ENCODE measurements at places on chromosomes 4 and X. TPM values are rescaled to one million over a fixed set of nuclear protein-coding genes. Genes with fewer than 3 reads are reported as not detected.

SORCS2 gene
- 5.6 TPM for total RNA-seq

TMSB15A gene
- 267 TPM for total RNA-seq

NLGN4X gene
- total RNA-seq = 2.5 TPM

RNF128 gene
- 9.5 TPM for total RNA-seq

CLDN22 gene
- total RNA-seq = 0.54 TPM

DNA sequence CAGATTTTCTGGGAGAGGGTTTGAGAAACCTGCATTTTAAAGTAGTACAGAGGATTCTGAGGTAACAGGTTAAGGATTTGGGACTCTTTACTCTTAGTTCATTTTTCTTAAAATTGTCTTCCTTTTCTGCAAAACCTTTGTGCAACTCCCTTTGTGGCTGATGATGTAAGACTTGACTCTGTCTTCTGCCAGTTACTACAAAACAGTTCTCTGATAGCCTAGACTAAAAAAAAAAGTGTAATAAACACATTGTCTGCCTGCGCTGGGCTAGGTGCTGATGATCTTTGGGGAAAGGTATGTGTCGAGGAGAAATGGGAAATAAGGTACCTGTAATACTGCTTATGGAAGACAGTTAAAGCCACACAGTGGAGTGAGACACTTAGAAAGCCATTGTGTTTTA is 28.7 kb downstream of the IL13RA1 start:
- no peak for ATAC-seq

- ATAC-seq = no peak
These were observed 590.0 kb downstream of the FSTL5 start for GRCh38 chr4:161573836-161574235.

GRCh38 chr4:174304664-174305063 is 21.0 kb downstream of the CEP44 start:
- no peak for ATAC-seq
